Progenitor cell of endocrine pancreas (in vitro differentiated cells): ENCODE measurements at places on chromosomes 6 and 20. TPM values are rescaled to one million over a fixed set of nuclear protein-coding genes. Genes with fewer than 3 reads are reported as not detected.

DNA sequence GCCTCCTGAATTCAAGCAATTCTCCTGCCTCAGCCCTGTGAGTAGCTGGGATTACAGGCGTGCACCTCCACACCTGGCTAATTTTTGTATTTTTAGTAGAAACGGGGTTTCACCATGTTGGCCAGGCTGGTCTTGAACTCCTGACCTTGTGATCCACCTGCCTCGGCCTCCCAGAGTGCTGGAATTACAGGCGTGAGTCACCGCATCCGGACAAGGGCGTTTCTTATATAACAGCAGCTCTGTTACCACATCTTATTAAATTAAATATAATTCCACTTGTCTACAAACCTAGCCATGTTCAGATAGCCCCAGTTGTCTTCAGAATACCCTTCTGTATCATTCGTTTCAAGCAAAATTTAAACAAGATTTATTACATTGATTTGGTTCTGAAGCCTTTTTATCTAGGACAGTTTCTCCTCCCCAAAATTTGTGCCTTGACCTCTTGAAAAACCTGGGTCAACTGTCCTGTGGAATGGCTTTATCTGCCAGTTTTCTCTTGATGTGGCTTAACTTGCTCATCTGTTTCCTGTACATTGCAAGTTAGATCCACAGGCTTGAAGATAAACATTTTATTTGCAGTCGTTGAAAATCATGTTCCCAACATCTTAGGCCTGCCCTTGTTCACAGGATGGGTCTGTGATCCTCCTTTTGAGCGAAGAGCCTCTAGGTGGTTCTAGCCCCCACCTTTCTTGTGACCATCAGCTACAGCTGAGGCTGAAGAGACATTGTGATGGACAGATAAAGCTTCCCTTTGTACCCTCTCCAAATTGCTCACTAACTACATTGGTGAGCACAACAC, 132.2 kb downstream of the ARID1B start:
- H3K4me1 ChIP-seq = peaks cover 7% of the 10 kb centered on the region
- H3K36me3 ChIP-seq = peaks cover 8% of the 10 kb centered on the region
- H3K4me3 ChIP-seq = no peak overlapping the region
- no peak overlapping the region for H3K27ac ChIP-seq
- no peaks in the 10 kb centered on the region for H3K27me3 ChIP-seq
- DNase-seq = no peak

DNA sequence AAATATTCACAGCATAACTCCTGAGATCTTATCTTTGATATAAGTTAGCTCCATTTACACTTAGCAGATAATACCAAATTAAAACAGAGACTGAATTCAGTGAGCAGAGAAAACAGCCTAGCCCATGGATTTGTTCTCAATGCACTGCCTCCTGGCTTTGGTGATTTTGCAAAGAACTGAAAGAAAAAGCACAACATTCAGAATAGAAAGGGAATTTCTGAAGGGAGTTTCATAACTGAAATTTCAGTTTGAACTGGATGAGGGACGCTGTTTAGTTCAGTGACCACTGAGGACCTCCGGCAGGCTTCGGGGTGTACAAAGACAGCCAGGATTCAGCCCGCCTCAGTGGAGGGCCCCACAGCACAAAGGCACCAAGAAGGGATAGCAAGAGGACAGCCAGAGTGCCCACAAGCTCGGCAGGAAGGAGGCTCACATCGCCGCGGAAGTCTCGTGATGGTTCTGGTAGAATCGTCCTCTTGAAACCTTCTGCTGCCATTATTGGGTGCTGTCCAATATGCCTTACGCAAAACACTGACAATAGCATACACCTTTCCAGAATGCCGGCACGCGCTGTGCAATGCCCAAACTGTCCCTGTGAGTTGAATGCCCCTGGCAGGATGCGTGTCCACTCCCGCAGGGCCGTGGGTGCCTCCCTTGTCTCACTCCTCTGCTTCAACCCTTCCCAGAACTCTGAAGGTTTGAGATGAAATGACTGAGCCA, 9.7 kb upstream of the IRF4 start:
- peaks cover 2% of the 10 kb centered on the region for H3K36me3 ChIP-seq
- DNase-seq = no peak
- peaks cover 60% of the 10 kb centered on the region for H3K27me3 ChIP-seq
- no peaks in the 10 kb centered on the region for H3K4me1 ChIP-seq
- no peak overlapping the region for H3K27ac ChIP-seq

GRCh38 chr20:38387953-38388352, 41.7 kb downstream of the LBP start:
- H3K27ac ChIP-seq = no peak overlapping the region
- no peak for DNase-seq
- no peaks in the 10 kb centered on the region for H3K27me3 ChIP-seq
- no peak overlapping the region for H3K4me3 ChIP-seq
- H3K4me1 ChIP-seq = no peaks in the 10 kb centered on the region

GRCh38 chr6:117432273-117432672, 6.5 kb upstream of the ROS1 start:
- no peaks in the 10 kb centered on the region for H3K36me3 ChIP-seq
- H3K4me3 ChIP-seq = no peak overlapping the region
- no peaks in the 10 kb centered on the region for H3K4me1 ChIP-seq
- H3K27me3 ChIP-seq = no peaks in the 10 kb centered on the region

GRCh38 chr6:158584236-158584651, 24.4 kb downstream of the TMEM181 start:
- no peaks in the 10 kb centered on the region for H3K4me1 ChIP-seq
- H3K4me3 ChIP-seq = no peak overlapping the region
- peak overlapping the region; percentile 87 for H3K27ac ChIP-seq
- no peak for DNase-seq
- no peaks in the 10 kb centered on the region for H3K27me3 ChIP-seq

DNA sequence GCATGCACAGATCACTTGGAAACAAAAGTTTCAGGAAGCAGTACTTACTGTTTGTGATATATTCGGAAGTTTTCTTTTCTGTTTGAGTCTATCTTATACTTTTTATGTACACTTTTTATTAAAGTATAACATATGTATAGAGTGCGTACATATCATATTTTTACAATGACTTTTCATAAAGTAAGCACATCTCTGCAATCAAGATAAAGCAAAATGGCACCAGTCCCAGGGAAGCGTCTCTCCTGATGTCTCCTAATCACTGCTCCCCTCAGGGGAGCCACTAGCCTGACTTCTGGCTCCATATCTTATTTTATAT, 26.3 kb downstream of the CDS2 start:
- peaks cover 14% of the 10 kb centered on the region for H3K4me1 ChIP-seq
- no peak for DNase-seq
- no peaks in the 10 kb centered on the region for H3K36me3 ChIP-seq
- H3K27me3 ChIP-seq = no peaks in the 10 kb centered on the region
- H3K4me3 ChIP-seq = no peak overlapping the region
- peak overlapping the region; percentile 1 for H3K27ac ChIP-seq

- peaks cover 3% of the 10 kb centered on the region for H3K36me3 ChIP-seq
- peak overlapping the region; percentile 15 for H3K27ac ChIP-seq
- H3K4me1 ChIP-seq = peaks cover 26% of the 10 kb centered on the region
- no peaks in the 10 kb centered on the region for H3K27me3 ChIP-seq
- DNase-seq = no peak
Measured at GRCh38 chr6:144920391-144920961, 635.3 kb downstream of the UTRN start.

The VGLL2 gene
- total RNA-seq = 0.49 TPM in 1 of 2 replicates, not detected in the other
